ENCODE measurements at places on chromosomes 1 and 21.
A peak's percentile ranks its signal among the peaks of the same experiment; 100 is the strongest.

DNA sequence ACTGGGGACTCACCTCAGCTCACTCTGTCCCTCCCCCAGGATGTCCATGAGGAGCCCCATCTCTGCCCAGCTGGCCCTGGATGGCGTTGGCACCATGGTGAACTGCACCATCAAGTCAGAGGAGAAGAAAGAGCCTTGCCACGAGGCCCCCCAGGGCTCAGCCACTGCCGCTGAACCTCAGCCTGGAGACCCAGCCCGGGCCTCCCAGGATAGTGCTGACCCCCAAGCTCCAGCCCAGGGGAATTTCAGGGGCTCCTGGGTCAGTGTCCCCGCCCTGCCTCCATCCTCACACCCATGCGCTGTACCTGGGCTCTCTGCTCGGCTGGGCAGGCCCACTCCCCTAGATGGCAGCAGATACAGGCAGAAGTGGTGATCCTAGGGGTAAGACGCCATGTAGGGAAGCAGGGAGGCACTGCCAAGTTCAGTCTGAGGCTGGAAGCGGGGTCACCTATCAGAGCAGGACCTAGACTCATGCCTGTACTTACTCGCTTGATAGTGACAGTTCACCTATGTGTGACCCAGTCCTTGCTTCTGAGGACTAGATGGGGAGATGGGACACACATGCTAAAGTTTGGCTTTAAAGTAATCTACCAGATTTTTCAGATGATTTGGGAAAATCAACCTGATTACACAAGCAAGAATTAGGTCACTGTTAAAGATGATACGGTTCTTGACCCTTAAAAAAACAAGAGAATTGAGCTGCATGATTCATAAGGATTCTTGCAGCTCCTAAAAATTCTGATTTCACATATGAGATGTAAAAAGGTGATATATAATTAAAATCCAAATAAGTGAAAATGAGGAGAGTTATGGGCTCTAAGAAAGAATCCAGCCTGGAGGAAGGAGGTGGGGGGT lies 38.7 kb downstream of the ETNK2 start:
- DNase-seq = no peak

- DNase-seq = no peak
Observed at GRCh38 chr21:44820851-44821250, 3.0 kb upstream of the SUMO3 start.

DNA sequence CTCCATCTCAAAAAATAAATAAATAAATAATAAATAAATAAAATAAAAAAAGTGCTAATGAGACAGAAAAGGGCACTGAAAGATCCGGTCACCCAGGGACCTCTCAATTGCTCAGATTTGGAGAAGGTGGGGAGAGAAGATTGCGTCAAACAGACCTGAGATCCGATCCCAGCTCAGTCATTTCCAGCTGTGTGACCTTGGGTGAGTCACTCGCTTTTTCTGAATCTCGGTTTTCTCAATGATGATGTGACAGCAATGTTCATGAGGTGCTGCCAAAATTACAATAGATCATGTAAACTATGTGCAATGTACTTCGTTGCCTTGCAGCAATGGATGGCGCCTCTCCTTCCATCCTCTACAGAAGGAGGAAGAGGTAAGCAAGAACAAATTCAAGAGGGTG lies 11.1 kb upstream of the MEF2D start:
- DNase-seq = no peak

DNA sequence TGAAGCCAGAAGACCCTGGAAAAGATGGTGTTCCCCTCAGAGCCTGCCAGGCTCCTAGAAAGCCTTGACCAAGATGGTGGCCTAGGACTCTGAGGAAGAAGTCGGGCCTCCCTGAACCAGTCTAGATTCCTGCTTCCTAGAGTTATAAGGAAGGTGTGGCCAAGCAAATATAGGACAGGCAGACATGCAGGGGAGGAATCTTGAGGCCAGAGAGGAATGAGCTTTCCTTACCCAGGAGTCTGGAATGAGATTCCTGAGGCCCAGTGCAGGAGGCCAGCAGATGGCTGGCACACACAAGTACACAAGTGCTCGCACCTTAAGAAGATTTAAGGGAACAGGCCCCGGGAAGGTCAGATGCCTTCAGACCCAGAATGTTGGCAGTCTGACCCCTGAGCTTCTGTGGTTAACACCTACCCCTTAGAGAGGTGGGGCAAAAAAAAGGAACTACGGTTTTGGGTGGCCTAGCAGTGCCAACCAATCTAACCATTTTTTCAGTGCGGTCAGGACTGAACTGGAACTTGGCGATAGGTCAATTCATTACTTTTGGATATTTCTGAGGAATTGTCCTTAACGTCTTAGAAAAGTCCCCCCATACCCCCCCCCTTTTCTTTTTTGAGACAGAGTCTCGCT lies 73.3 kb downstream of the MDM4 start:
- no peak for DNase-seq

- no peak for DNase-seq
Observed at GRCh38 chr1:224884361-224884801, 45.1 kb upstream of the DNAH14 start.

GRCh38 chr1:224434691-224435317 lies at the start of gene WDR26:
TSS of gene WDR26 (minus strand) at chr1:224434797.
- peak; percentile 83 for DNase-seq

DNA sequence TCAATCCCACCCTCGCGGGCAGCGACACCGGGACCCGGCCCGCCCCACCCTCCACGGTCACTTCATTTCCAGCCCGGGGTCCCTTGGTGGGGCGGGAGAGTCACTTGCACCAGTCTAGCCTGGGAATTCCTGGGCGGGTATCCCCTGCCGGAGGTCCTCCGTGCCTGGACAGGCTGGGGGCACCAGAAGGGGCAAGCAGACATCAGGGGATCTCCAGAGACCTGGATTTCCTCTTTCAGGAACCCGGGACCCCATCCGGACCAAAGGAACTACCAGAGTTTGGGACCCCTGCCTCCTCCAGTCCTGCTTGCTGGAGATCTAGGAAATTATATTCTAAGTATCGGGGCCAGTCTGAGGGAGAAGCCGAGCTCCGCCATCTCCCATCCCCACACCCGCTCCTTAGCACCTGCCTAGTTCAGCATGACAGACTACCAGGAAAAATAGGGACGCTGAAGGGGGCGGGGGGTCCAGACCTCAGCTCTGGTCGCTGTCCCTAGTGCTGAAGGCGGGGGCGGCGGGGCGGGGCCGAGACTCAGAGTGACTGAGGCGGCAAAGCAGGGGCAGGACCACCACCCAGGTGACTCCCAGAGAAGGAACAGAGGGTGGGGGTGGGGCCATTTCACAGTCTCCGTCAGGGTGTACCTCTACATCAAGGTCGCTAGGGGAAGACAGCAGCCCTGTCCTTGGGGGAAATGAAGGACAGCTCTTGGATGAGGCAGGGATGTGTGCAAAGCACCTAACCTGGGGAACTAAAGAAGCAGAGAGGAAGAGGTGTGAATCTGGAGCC lies 832 bp downstream of the HCN3 start:
- peak; percentile 82 for DNase-seq

DNA sequence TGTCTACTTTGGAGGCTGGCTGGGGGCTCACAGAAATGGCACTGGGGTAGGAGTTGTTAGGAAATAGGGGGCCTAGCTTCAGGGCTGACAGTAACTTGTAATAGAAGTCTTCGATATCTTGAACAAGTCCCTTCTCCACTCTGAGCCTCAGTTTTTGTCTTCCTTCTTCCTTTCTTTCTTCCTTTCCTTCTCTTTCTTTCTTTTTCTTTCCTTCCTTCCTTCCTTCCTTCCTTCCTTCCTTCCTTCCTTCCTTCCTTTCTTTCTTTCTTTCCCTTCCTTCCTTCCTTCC lies 12.9 kb downstream of the BTG2 start:
- no peak for DNase-seq

- DNase-seq = no peak
Observed at GRCh38 chr1:209414803-209415329, 168.6 kb upstream of the CAMK1G start.

DNA sequence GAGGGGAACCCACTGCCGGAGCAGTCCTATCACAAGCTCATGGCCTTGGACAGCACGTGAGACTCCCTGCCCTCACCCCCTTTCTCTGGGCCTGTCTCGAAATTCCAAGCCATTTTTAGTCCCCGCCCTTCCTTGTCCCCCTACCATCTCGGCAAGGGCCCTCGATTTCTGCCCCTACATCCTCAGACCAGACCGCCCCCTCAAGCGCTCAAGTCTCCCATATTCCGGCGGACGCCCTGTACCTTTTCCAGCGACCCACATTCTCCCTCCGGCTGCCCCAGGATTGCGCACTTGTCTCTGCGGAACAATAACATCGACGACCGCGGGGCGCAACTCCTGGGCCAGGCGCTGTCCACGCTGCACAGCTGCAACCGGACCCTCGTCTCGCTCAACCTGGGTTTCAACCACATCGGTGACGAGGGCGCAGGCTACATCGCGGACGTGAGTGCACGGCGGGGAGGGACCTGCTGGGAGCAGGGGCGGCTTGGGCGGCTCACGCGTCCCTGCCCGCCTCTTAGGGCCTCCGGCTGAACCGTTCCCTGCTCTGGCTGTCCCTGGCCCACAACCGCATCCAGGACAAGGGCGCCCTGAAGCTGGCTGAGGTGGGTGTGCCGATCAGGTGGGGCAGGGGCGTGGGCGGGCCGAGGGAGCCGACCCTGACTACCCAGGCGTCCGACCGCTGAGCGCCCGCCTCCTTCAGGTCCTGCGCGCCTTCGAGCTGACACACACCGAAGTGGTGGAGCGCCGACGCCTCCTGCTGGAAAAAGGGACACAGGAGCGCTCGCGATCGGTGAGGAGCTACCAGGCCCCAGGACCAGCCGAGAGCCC lies 7.0 kb downstream of the LRRC71 start:
- peak; percentile 77 for DNase-seq

- DNase-seq = peak; percentile 64
Observed at GRCh38 chr1:40039757-40040510, 595 bp upstream of the CAP1 start.

DNA sequence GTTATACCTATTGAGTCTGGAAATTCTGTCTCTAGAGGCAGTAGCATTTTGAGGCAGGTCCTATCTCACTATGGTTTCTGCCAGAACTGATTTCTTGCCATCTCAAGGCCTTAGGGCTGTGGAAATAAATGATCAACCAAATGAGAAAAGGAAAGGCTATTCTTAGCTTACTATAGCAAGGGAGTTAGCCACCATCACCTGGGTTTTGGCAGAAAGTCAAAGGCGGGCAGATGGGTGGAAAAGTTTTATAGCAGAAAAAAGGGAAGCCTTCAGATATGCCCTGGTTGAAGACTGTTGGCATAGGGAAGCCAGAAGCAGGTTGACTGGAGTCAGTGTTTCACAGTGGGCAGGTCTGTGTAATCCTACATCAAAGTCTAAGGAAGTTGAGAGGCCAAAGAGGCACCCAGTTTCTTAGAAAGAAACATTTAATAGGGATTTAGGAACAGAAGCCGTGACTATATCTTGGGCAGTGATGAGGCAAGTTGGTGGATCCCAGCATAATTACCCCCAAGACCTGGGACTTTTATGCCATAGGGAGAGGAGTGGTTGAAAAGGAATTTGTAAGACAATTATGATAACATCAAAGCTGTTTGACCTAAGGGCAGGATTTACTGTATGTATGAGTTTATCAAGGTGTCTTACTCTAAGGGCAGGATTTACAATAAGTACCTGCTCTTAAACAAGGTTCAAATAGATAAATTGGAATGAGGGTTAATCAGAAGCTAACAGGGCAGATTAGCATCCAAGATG lies 29.7 kb downstream of the CTH start:
- DNase-seq = no peak

- DNase-seq = no peak
Observed at GRCh38 chr21:30355906-30356305, 7.5 kb upstream of the KRTAP23-1 start.

- DNase-seq = no peak
Observed at GRCh38 chr1:12047120-12047876, 15.8 kb upstream of the TNFRSF8 start.

DNA sequence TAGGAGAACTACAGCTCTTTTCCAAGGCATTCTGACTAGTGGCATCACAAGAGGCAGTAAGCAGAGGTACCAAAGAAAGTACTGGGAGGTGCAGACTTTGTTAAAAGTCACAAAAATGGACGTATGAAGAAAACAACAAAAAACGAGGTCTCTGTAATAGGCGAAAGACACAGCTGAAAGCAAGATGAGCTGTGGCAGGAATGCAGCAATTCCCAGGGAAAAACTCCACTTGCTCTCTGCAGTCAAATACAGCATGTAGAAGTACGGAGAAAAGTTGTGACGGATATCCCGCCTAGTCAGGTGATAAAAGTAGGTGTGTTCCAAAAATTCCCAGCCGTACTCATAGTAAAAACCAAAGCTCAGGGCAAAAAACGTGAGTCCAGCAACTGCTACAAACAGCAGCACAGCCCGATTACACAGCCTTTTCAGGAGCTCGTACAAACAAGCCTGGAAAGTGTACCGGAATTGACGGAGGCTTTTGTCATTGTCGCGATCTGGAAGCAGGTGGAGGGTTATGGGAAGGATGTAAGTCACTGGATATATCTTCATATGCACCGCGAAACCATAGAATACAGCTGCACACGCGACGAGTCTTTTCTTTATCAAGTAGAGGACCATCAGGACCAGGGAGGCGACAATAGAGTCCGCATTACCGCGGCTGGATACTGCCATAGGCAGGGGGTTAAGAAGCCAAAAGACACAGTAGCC lies 979 bp downstream of the PIGM start:
- DNase-seq = no peak

DNA sequence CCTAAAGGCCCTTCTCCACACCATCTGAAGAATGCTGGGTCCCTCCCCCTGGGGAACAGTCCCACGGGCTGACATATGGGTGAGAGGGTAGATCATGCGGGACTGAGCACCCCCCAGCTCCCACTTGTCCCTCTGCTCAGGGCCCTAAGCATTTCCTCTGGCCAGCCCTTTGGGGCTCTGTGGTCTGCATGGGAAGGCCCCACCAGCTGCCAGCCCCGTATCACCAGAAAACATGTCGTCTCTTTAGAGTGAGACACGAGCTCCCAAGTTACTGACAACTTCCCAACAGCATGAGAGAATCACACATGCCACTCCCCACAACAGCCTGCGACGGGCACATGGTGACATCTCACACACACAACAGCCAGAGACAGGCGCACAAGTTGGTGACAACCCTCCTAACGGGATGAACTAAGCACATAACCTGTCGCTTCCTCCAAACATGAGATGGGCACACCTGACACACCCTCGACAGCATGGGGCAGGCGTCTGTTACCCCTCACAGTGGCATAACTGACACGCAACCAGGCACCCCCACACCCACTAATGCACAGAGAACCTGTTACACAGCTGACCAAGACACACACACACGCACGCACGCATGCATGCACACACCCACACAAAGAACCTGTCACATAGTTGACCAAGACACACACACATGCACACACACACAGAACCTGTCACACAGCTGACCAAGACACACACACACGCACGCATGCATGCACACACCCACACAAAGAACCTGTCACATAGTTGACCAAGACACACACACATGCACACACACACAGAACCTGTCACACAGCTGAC lies 41.2 kb downstream of the AHDC1 start:
- no peak for DNase-seq

DNA sequence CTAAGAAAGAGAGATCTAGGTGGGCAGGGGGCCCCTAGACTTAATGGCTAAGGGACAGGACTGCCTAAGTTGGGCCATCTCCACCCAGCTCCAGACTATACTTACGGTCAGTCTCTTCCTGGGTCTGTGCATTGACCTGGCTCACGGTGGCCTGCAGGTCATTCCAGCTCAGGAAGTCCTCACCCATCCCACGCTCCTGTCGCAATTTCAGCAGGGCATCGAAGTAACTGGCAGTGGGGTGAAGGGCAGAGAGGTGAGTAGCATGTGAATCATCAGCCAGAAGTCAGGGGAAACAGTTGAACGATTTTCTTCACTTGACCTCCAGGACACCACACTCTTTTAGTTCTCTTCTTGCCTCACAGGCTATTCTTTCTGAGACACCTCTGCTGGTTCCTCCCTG lies 20.5 kb downstream of the IQGAP3 start:
- no peak for DNase-seq
